ENCODE measurements at places on chromosomes 4 and X.
A peak's percentile ranks its signal among the peaks of the same experiment; 100 is the strongest.

DNA sequence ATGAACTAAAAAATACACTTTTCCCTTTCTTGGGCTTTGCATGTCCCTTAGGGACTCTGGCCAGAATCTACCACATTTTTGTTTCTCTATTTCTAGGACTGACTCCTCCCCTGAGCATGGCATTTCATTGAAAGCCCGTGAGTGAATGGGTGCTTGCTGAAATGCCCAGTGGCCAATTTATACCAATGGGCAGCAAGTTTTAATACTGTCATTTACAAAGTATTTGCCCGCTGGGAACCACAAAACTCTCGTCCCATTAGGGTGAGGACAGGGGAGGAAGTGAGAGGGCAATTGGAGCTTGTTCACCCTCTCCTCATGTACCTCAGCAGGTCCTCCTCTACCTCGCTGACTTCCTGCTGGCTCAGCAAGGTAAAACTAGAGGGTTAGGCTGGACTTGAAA is 1.1 kb downstream of the SRPX2 start:
- DNase-seq, result no peak

DNA sequence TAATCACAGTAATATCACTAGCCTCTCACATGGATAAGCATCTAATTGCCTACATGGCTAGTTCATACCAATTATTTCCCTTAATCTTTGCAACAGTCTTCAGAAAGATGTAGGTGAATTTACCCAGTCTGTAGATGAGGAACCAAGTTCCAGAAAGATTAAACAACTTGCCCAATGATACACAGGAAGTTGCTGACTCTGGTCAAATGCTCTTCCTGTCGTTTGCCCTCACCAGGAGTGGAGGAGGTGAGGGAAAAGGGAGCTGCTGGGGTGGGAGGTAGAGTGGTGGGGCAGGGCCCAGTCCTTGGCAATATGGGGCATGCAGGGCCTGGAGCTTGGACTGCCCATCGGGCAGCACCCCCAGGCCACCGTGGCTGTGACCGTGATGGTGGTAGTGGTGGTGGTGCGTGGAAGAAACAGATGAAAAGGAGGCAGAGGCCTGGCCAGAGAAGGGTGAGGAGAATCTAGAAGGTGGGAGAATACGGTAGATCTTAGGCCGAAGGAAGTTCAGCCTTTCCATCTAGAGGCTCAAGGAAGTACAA is 2.3 kb upstream of the KDM5C start:
- no peak for DNase-seq

DNA sequence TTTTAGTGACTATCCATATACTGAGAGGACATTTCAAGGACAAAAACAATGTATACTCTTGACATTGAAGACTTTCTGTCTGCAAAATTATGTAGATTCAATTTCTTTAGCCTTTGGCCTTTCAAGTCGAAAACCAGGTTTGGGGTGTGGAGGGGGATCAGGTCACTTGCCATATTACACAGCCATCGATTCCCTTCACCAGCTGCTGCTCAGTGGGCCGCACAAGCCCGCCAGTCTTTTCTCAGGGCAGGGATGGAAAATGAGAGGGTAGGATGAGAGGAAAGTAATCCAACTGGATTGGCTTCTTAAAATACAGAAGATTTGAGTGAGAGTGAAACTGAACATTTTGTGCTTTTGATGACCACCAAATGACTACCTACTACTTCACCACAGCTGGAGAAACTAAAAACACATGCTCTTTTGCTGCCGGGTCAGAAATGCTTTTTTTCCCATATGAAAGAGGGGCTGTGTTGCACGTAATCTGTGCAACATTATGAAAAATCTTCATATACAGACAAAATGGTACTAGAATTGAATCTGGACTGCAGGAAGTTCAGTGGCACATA is 51.4 kb downstream of the FHL1 start:
- DNase-seq, result no peak

GRCh38 chr4:23819041-23819511 is 70.8 kb downstream of the PPARGC1A start:
- no peak for DNase-seq

GRCh38 chr4:147822128-147822527 is 90.2 kb downstream of the ARHGAP10 start:
- DNase-seq, result no peak

- DNase-seq, result no peak
Observed at GRCh38 chr4:112451831-112452230, 64.1 kb downstream of the NEUROG2 start.

DNA sequence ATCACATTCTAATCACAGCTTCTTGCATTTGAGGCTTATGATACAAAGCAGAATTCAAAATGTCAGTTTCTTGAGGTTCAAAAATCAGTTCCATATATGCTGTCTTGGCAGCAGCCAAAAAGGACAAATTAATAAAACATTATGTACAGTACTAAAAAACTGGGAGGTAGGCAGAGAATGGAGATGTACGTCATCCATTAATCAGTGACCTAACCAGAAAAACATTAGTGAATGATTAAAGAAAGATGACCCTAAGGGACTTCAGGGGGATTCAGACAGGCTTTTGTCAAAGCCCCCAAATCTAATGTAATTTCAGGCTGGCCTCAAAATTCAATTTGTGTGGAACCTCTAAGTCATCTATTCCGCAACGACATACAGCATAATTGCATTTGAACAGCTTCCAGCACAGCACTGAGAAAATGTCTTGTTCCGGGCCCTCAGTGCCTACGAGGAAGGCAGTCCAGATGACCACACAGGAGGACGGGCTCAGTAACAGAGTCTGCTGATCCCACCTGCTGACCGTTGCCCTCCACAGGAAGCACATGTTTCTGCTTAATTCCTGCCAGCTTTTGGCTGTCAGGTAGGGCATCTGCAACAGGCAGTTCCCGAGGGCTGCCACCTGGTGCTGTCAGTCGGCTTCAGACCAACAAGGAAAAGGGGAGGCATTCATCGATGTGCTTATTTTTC is 83.8 kb upstream of the HHIP start:
- DNase-seq, result no peak

DNA sequence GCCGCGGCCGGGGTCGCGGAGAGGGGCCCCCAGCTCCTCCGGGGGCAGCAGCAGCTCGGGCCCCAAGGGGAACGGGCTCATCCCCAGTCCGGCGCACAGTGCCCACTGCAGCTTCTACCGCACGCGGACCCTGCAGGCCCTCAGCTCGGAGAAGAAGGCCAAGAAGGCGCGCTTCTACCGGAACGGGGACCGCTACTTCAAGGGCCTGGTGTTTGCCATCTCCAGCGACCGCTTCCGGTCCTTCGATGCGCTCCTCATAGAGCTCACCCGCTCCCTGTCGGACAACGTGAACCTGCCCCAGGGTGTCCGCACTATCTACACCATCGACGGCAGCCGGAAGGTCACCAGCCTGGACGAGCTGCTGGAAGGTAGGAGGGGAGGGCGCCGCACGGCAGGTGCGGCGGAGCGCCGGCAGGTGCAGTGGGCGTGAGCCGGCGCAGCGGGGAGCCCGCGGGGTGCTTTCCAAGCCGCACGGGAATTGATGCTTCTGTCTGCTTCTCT is 886 bp downstream of the DCLK2 start:
- DNase-seq, result peak; percentile 29

- DNase-seq, result no peak
Observed at GRCh38 chr4:53847965-53848364, 216.4 kb downstream of the CHIC2 start.

DNA sequence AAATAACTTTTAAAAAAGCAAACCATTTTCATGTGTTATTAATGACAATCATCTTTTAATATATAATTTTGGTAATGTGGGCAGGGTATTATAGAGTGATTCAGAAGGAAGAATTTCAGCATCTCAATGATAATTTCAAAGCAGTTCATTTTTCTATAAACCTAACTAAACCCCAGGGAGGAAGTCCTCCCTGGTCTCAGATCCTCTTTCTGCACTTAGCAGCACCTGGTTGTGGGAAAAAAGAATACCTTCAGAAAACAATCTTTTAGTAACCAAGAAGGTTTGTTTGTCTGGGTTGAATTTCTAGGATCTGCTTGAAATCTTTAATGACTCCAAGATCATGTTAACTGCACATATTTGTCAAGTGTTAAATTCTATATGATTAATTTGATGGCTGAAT is 29.9 kb downstream of the DKK2 start:
- no peak for DNase-seq

Data from NCI-H1930 (cell line).